ENCODE measurements at places on chromosomes 13 and 19. TPM values are rescaled to one million over a fixed set of nuclear protein-coding genes. Genes with fewer than 3 reads are reported as not detected.

MATK gene
- polyA plus RNA-seq = 0.84 TPM

ZNF491 gene
- 6.3 TPM for polyA plus RNA-seq

SERP2 gene
- polyA plus RNA-seq = 10.5 TPM

DNA sequence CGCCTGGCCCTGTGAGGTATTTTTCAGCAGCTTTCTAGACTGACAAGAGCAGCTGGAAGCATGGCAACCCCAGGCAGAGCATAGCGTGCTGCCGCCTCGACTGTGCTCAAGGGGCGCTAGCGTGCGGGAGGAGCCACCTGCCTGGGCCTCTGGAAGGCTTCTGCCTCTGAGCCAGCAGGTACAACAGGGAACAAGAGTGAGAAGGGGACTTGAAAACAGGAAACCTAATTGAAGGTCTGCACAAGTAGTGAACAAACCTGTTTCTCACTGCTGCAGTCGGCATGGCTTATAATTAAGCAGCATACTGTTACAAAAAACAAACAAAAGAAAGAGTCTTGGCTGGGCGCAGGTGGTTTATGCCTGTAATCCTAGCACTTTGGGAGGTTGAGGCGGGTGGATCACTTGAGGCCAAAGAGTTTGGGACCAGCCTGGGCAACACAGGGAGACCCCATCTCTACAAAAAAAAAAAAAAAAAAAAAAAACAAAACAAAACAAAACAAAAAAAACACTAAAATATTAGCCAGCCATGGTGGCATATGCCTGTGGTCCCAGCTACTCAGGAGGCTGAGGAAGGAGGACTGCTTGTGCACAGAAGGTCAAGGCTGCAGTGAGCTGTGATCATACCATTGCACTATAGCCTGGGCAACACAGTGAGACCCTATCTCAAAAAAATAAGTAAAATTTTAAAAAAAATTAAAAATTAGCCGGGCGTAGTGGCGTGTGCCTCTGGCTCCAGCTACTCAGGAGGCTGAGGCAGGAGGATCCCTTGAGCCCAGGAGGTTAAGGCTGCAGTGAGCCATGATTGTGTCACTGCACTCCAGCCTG is 12.6 kb upstream of the GARRE1 start:
- DNase-seq = peak; percentile 33

GRCh38 chr19:1646659-1647453 is 5.6 kb downstream of the TCF3 start:
- no peak for DNase-seq

- no peak for DNase-seq
These were observed 40.2 kb downstream of the CARS2 start for GRCh38 chr13:110665491-110666254.

- DNase-seq = peak; percentile 57
These were observed 958 bp downstream of the CA11 start for GRCh38 chr19:48644839-48645619.
